Natural killer cell (primary cell): ENCODE measurements at places on chromosomes 13 and 19.

- no peak for DNase-seq
Measured at GRCh38 chr13:94659598-94659946, 52.8 kb downstream of the SOX21 start.

- DNase-seq: no peak
Measured at GRCh38 chr19:14536926-14537692, 7.7 kb downstream of the TECR start.

GRCh38 chr19:12208221-12208620 lies 45.3 kb downstream of the ZNF136 start:
- no peak for DNase-seq

GRCh38 chr13:61339054-61339621 lies 76.5 kb downstream of the PCDH20 start:
- no peak for DNase-seq
